Left lung (tissue), 14 donors: ENCODE measurements at places on chromosomes 6 and 20.

DNA sequence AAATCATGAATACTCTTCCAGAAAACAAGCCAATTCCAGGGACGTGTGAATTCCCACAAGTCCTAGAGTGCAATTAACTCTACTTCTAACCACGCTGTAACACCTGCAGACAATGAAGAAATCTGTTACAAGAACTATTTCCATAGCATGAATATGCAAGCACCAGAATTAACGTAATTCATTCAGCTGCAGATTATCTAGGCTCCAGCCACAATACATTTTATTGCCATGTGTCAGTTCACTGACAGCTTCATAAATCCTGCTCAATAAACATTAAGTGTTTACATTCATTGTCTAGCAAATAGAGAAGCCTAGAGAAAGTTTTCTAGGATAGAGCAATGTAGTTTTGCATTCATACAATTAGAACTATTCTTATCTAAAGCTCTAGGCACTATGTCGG is 1348.5 kb downstream of the GRIK2 start:
- DNase-seq: no peak

- DNase-seq: no peak
Observed at GRCh38 chr20:61066526-61066925, 185.5 kb upstream of the CDH4 start.

DNA sequence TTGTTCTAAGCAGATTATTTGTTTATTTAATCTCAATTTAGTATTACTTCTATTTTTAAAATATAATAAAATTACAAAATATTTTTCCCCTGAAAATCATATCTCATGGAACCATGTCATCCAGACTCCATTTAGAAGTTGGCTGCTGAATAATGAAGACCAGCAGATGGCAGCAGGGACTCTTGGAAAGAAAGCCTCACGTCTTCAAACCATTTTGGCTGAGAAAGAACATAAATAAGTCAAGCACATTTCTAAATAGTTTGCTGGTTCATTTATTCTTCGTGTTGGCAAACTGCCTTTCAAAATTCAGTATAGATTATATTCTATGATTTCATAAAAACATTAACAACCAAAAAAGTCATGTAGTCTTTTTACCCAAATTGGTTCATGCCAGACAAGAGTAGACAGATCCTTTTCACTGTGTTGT is 71.7 kb downstream of the RCAN2 start:
- no peak for DNase-seq

DNA sequence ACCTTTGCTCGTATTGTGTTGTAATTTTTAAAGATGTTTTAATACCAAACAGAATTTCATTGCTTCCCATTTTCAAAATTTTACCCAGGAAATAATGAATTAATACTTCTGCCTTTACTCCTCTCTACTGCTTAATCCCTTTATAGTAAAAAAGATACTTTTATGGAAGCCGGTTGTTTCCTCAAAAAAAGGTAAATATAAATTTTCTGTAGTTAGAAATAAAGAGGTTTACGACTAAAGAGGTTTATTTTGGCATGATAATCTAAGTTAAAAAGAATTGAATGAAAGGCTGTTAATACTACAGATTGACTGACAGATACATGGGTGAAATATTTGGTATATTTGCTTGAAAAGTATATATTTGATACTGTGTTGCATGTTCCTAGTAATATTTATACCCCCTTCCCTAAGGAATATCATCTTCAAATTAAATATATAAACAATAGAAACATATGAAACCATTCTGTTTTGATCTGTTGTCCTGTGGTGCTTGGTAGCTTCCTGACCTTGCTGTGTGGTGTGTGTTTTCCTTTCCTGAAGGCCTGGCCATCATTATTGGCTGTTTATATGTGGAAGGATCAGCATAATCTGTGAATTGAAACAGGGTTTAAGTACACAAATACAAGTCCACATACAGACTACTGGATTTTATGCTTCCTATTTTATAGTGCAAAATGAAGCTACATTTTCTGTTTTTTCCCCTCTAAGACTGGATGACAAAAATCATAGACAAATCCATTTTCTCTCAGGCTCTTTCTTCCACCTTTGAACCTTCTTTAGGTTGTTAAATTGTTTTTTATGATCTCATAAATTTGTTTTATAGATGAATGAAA is 2.3 kb downstream of the LIN28B start:
- no peak for DNase-seq

DNA sequence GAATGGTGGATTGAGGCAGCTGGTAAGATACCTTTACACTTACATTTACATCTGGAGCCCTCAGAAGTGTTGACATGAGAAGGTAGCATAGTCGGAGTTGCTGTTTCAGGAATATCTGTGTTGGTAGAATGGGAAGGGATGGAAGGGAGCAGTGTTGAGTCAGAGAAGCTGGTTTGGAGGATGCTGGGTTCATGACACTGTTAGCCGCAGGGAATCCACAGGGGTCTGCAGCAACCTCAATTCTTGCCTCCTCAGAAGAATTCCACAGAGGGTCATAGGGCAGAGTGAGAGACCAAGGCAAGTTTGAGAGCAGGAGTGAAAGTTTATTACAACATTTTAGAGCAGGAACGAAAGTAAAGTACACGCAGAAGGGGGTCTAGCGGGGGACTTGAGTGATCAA is 536.8 kb downstream of the QKI start:
- no peak for DNase-seq

DNA sequence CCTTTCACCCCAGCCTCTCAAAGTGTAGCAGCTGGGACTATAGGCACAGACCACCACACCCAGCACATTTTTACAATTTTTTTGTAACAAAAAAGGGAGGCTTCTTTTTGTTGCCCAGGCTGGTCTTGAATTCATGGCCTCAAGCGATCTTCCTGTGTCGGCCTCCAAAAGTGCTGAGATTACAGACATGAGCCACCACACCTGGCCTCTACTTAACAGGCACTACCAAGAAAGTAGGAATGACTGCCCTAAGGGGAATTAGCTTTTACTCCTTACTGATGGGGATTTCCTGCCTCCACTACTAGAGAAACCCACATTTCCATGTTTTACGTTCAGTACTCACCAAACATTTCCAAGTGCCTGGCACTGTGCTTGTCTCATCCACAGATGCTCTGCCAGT is 109.6 kb downstream of the CARMIL1 start:
- no peak for DNase-seq

DNA sequence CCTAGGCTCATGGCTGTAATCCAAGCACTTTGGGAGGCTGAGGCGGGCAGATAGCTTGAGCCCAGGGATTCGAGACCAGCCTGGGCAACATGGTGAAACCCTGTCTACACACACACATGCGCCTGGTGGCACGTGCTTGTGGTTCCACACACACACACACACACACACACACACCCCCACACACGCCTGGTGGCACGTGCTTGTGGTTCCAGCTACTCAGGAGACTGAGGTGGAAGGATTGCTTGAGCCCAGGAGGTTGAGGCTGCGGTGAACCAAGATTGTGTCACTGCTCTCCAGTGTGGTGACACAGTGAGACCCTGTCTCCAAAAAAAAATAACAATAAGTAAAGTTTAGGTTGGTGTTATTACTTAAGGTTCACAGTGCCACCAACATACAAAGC is 165.8 kb downstream of the ZFAND3 start:
- no peak for DNase-seq

DNA sequence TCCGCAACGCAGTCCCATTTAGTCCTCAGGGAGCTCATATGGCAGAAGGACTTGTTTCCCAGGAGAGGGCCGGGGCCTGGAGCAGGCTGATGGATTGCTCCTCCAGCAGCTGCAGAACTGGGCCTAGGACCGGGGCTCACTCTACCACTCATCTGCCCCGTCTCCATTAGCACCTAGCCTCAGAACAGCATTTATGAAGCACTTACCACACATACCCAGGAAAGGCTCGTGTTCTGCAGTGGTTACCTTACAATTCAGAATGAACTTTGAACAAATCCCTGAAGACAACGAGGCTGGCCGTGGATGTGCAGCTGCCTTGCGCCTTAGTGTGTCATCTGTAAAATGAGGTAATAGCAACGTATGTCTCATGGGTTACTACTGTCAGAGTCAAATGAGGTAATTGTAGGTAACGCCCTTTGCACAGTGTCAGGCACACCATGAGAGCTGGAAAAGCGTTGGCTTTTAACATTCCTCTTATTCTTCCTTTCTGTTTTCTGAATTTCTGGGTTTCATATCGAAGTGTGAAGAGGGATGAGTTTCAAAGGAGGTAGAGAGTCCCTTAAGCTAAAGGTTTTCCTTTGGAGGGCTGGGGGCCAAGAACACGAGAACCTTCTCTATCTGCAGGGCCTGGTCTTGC is 46.3 kb upstream of the CD93 start:
- no peak for DNase-seq

- no peak for DNase-seq
Observed at GRCh38 chr6:1987640-1988039, 257.8 kb downstream of the GMDS start.

- DNase-seq: peak; percentile 59
Observed at GRCh38 chr20:63258781-63259180, 4.5 kb upstream of the NKAIN4 start.

DNA sequence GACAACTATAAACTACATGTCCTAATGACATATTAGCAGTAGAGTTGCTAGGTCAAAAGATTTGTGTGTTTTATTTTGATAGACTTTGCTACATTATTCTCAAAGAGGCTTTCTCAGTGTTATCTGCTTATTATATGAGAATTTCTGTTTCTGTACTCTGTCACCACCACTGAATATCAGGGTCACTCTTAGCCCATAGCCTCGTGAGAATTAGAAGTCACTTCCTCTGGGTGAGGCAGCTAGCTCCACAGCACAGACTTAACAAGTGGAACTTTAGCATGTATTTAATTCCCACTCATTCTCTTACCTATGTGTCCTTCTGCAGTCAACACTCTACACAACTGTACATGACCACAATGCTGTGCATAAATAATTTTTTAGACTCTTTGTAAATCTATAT is 6.7 kb downstream of the PHACTR2 start:
- no peak for DNase-seq

DNA sequence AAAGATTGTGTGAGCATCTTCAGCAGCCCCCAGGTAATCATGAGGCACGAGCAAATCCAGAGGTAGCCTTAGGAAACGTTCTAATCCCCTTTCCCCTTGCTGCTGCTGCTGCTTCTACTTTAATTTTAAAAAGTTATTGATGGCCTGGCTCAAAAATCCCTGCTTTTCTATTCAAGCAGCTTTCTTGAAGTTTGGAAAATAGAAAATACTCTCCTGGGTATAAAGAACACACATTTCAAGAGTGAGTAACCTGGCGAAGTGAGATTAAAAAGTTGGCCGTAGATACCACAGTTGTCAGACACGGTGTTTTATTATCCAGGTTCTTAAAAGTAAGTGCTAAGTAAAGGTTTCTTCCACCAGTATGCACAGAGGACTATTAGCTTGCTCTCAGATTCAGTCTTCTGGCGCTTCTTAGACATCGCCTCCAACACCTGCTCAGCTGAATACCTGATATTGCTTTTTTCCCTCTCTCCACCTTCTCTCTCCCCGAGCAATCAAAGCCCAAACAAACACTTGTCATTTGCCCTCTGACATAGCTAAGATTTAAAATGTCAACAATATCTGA is 150.7 kb downstream of the EDN3 start:
- DNase-seq: no peak

- DNase-seq: peak; percentile 70
Observed at GRCh38 chr6:52503851-52504781, 72.7 kb downstream of the TRAM2 start.

DNA sequence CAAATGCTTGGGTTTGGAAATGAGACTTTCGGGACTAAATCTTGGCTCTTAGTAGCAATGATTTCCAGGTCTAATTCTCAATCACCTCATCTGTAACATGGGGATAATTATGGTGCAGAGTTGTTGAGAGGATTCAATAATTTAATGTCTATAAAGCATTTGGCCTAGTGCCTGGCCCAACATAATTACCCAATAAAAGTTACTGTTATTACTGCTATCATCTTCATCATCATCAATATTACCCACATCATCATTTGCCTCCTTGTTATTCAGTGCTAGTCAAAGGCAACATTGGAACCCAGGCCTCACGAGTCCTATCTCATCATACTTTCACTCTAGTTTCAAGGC is 34.5 kb upstream of the RSPO3 start:
- DNase-seq: no peak

DNA sequence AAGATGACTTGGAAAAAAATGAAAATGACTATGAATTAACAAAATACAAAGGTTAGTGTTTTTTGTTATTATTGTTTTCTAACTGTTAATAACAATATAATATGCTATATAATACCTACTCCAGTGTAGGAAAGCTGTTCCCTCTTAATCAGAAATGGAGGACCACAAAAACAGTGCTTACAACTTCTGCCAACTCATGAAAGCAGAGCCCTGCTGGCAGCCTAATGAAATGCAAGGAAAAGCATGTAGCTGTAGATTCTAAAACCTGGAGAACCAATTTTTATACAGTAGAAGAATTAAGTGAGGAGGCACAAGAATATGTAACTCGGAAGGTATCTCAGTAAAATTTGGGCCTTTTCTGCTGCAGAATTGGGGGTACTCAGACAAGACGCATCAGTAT is 29.4 kb downstream of the PHIP start:
- no peak for DNase-seq

DNA sequence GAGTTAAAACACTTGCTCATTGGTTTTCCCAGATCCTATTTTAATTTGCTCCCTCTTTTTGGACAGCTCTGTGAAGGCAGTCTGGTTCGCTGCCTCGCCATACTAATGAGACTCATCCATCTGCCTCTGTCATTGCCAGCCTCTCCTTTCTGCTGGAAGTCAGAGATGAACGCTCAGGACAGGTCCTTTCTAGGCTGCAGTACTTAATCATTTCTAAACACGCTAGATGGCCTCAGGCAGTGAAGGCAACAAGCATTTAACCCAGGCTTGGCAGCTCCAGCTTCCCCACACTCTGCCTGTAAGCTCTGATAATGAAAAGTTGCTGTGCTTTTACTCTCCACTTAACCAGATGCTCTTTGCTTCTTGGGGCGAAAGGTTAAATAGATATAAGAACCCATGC is 286.7 kb upstream of the POU3F2 start:
- no peak for DNase-seq
